ENCODE measurements at places on chromosomes 2 and 18. TPM values are rescaled to one million over a fixed set of nuclear protein-coding genes. Genes with fewer than 3 reads are reported as not detected.

DNA sequence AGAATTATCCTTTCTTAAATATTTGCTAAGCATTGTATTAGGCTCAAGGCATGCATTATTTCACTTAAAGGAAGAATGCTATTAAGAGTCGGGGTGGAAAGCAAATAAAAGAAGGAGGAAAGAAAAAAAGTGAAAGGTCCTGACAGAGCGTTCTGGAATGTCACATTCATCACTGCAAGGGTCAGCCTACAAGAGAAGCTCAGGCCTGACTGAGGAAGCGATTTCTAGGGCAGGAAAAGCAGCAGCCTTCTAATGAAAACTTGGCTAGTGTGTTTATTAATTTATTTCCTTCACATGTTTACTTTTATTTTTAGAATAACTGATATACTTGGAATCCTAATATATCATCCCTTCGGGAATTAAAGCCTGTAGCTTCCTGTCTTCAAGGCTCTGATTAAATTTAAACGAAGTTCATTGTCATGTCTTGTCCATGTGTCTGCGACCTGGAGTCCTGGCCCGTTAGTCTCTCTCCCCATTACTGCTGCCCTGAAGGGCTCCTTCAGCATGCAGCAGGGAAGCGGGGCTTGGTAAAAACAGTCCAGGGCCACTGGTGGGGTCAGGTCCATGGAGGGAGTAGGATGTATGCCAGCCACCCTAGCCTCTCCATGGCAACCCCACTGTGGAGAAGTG is 119.2 kb upstream of the CCDC68 start:
- no peak for DNase-seq

The CFAP65 gene
- total RNA-seq, result not detected

GRCh38 chr2:240874715-240875227 is 6.1 kb downstream of the AGXT start:
- DNase-seq, result no peak

DNA sequence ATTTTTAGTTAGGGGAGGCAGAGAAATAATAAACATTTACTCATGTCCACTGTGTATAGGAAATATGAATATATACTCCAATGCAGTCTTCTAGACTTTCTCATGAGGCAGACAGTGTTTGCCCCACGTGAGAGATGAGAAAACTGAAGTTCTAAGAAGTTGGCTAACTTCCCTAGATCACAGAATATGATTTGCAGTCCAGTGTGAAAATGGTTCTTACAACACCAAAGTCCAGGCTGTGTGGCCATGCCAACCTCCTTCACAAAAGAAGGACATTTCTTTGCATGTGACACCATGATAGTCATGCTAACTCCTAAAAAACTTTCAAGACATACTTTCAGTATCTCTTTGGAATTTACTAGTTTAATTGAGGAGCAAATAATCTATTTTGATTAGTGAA is 143.7 kb downstream of the IRS1 start:
- no peak for DNase-seq

DNA sequence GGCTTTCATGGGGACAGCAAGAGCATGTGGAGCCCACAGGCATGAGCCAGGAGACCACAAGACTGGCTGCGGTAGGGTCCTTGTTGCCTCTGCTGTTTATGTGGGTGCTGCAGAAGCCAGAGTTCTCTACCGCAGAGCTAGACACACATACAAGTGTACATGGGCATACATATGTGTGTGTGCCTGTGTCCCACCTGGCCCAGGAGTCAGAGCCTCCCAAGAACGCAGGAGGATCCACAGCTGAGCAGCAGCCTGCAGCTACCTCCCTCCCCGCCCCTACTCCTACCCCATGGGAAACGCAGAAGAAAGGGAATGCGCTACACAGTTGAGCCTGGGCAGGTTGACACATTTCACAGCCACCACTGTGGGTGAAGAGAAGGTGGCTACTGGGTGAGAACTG is 438.1 kb upstream of the SMIM21 start:
- no peak for DNase-seq

DNA sequence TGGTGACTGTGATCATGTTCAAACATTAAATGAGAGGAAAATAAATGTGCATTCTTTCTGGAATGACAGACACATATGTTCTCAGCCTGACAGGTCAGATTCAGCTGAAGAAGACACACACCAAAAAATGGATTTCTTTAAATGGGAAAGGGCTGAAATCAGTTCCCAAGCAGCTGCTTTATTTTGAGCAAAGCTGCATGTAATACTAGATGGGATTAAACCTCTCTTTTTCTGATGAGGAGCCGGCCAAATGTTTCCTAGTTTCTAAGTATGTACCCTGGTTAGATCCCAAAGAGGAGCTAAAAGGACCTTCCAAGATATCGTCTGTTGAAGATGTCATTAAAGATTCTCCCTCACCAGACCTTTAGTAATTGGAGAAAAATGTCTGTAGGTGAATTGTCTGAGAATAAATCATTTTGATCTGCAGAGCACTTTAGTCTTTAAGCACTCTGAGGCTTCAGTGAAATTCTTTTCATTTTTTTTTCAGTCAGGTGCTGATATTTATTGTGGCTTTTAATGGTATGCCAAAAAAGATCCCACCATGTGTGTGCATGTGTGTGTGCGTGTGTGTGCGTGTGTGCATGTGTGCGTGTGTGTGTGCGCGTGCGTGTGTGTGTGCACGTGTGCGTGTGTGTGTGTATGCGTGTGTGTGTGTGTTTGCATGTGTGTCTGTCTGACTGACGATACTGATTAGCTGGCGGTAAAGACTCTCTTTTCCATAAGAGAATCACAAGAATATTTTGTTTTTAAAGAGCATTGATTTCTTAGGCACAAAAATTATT is 175.8 kb downstream of the IRS1 start:
- DNase-seq, result no peak

The ASB18 gene
- 3.8 TPM for total RNA-seq

The ST8SIA5 gene
- total RNA-seq, result 5.4 TPM

DNA sequence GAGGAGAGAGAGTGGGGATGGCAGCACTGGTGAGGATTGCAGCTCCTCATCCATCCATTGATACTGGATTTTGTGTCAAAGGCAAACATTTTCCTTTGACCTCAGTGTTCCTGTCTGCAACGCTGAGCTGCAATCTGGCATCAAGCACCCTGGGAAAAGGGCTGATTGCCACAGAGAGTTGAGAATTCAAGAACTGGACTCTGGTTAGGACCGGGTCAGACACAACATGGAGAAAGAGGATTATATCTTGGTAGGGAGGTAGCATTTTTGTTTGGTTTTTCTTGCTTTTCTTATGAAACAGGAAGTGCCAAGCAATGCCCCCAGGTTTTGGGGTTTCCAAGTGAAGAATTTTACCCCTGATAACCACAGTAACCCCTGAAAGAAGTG is 81.9 kb upstream of the PKDCC start:
- no peak for DNase-seq

The MYOM1 gene
- 724 TPM for total RNA-seq

DNA sequence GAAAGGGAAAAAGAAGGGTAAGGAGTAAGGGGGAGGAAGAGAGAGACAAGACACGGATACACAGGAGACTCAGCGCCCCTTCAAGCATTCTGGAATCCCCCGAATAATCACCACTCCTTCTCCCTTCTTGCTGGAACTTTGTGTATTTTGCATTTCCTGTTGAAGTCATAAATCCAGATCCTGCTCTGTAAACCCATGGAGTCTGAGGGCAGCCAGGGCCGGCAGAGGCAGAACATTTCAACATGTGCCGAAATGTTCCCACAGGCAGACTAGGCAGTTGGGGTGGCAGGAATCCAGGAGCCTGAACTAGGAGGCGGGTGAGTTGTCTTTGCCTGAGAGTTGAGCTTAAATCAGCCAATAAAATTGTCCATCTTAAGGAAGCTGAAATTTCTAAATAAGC is 193.1 kb downstream of the SH3RF3 start:
- peak; percentile 88 for DNase-seq

DNA sequence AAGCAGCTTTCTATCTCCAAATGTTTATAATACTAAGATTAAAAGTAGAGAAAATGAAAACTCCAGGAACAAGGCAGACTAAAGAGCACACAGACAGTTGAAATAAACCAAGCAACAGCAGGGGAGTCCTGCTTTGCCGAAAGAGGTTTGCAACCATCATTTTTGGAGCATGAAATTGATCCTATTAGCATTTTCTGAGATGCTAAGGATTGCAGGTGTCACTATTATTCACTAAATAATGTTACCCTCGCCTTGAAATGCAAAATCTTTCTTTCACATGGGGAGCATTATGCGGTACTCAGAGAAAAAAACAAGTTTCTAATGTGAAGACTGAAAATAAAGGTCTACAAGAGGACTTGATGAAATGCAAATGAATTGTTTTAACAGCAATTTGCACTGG is 81.7 kb upstream of the DNAJC10 start:
- DNase-seq, result no peak

DNA sequence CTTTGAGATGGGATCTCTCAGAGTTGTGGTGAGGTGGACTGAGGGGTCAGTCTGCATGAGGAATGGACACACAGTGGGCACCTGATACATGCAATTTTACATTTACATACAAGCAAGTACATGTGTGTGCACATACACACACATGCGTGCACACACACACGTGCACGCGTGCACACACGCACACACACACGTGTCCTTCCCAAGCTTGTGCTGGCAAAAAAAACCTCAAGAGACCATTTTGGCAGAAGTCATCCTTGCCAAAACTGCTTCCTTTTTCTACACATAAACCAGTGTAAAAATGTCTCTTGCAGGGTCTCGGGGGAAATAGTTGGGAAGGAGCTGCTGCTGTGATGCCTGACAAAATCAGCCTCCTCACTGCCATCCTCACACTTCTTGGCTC is 279.5 kb upstream of the POU3F3 start:
- no peak for DNase-seq

DNA sequence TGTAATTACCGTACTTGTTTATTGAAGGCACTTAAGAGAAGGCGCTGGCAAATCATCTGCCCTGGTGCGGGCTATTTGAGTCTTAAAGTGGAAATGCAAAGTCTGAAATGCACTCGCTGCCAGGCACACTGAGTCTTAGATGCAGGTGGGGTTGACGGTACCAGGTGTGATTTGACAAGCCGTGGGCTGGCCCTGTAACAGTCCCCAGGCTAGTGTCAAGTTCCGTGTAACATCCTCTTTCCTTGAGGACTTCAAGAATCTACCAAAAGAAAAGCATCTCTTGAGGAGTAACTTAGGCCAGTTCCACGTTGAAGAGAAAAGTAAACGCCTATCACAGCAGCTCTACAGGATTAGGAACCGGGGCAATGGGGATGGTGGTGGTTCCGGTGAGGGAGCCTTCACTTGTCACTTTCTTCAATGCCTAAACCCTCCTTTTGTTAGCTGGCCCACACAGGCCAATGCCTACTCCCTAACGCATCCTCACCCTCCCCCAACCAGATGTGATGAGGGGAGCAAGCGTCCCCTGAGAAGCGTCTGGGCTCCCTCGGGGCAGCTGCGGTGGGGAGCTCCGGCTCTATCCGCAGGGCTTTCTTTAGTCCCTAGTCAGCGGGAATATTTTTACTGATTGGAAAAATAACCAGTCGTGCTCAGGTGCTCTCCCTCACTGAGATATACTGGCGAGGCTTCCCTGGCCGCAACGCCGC is 1.5 kb upstream of the UGP2 start:
- no peak for DNase-seq

DNA sequence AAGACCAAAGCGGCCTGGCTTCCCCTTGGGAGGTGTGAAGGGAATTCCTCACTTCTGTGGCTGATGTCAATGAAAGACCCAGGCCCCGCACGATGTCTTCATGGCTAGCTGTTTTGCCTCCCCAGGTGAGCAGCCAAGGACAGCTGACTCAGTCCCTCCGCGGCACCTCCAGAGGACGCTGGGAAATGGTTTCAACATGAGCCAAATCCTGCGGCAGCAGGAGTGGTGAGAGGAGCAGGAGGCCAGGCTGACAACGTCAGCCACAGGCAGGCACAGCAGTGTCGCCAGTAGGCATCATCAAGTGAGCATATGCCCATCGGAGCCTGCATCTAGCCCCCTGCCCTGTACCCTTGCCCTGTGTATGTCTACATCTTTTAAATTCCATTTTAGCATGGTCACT is 156.4 kb upstream of the RAB6C start:
- DNase-seq, result no peak

- DNase-seq, result no peak
These were observed 29.9 kb upstream of the SELENOI start for GRCh38 chr2:26316041-26316440.

GRCh38 chr2:178715366-178715765 is 91.9 kb downstream of the TTN start:
- no peak for DNase-seq

GRCh38 chr2:219772103-219772635 is 144.7 kb downstream of the SLC4A3 start:
- no peak for DNase-seq

- no peak for DNase-seq
These were observed 53.3 kb upstream of the SEMA4C start for GRCh38 chr2:96923201-96923600.

GRCh38 chr2:212536817-212537725 is 1.5 kb downstream of the ERBB4 start:
- peak; percentile 49 for DNase-seq

The WDR7 gene
- total RNA-seq, result 25.8 TPM

DNA sequence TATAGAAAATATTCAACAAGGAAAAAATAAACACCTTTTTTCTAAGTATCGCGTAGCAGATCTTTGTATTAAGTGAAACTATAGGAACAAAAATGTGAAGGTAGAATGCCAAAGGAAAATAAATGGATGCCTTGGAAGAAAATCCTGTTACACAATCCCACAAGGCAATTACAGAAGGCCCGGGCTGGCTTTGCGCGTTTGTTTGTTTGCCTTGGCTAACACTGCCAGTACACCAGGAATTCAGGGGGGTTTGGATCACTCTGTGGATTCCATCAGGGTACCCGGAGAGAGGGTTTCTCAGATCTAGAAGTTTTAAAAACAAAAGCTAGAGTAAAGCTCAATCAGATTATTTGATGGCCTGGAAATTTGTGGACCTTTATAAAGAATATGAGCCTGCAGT is 478.3 kb downstream of the FBXO15 start:
- no peak for DNase-seq

- DNase-seq, result no peak
These were observed 2119.8 kb upstream of the CELF4 start for GRCh38 chr18:39685303-39685902.

The FBXO15 gene
- not detected for total RNA-seq

DNA sequence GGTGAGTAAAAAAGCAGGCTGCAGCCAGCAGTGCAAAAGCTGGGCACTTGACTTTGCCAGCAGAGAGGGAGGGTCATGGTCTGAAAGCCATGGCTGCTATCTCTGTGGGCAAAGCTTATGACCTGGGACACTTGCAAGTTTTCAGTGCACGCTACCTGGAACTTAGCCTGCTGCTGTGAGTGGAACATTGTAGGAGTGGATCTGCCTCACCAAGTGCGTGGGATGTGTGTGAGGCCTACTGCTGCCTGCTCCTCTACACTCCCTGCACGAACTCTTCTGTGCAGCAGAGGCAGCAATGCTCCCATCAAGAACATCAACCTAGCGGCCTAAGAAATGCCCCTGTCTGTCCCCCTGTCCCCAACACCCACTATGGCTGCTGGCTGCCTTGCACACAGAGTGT is 344.1 kb upstream of the REG3G start:
- no peak for DNase-seq

- no peak for DNase-seq
These were observed 565.7 kb downstream of the ZEB2 start for GRCh38 chr2:143954186-143954585.

The SCN1A gene
- total RNA-seq, result 0.92 TPM

The SCN7A gene
- total RNA-seq, result 28.5 TPM

Data from left ventricle myocardium superior (tissue), 1 donor.